ENCODE measurements at places on chromosomes 5 and 9.

GRCh38 chr5:164934039-164934438 lies 1428.6 kb downstream of the MAT2B start:
- DNase-seq = no peak

DNA sequence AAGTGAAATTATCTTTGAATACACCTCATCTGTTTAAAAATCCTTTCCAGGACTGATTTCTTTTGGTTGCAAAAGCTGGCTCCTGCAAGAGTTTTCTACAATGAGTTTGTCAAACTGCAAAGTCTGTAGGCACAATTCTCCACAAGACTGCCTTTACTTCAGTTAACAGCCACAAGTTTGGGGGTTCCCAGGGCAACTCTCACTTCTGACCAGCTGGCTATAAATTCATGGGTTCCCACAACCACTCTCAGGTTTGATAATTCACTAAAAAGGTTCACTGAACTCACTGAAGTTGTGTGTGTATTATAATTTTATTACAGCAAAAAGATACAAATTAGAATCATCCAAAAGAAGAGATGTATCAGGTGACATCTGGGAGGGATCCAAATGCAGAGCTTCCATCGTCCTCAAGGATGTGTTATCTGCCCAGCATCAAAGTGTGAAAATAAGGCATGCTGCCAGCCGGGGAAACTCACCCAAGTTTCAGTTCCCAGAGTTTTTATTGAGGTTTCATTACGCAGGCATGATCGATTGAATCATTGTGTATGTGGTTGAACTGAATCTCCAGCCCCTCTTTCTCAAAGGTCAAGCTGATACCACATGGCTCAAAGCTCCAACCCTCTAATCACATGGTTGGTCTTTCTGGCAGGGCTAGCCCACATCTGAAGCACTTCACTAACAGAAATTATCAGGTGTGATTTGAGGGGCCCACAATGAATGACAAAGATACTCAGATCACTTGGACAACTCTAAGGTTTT lies 19.0 kb upstream of the PSIP1 start:
- no peak for DNase-seq

GRCh38 chr9:129880654-129881546 lies 45.6 kb downstream of the USP20 start:
- DNase-seq = no peak

DNA sequence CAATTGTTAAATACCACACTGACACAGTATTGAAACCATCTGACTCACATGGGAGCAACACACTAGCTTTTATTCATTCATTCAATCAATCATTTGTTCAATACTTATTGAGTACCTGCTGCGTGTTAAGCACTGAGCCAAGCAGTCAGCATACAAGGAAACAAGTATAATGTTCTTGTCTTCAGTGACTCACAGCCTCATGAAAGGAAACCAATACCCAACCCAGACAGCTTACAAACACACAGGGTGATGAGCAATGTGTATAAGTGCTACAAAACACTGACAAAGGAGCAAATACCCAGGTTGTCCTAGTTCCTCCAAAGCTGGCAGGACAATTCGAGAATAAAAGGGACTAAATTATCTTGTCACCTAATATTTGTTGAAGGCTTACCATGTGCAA lies 67.6 kb upstream of the RASEF start:
- DNase-seq = no peak

DNA sequence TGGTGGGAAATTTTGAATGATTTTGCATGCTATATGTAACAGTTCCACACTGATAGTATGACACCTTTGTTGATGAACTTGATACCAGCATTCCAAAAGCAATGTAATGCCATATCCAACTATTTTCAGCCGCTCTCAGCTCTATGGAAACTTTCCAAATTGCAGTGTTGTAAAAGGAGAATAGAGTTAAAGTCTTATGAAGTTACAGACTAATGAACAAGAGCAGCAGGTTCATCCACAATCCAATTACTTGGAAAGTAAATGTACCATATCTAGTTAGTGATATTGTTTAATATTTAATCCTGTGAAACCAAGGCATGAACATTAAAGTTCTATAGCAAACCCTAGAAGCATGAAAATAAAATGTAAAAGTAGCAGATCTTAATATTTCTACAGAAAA lies 418.2 kb downstream of the TUSC1 start:
- DNase-seq = no peak

GRCh38 chr9:130172161-130172857 lies at the start of gene NCS1:
Gene NCS1 (plus strand): TSS chr9:130172404. CDS start chr9:130172664, 260 bp downstream.
- DNase-seq = peak; percentile 76

- no peak for DNase-seq
These were observed 40.8 kb downstream of the PRRC2B start for GRCh38 chr9:131434673-131435072.

DNA sequence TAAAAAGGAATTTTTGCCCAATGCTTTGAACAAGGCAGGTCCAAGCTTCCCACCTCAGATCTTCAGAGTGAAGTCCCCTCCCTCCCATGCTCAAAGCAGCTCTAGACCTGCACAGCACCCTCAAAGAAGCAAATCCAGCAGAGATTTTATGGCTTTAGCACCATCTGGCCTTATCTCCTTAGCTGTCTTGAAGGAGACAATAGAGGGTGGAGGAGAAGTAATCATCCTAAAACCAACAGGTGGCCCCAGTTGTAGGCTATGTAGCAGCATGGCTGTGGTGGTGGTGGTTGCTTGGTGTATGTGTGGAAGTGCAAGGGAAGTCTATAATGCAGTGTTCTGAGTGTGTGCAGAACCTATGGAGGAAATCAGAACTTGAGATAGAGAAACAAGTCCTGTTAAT lies 140.1 kb downstream of the GRIA1 start:
- no peak for DNase-seq

GRCh38 chr9:109001275-109001676 lies 12.0 kb downstream of the CTNNAL1 start:
- peak; percentile 50 for DNase-seq

- DNase-seq = no peak
These were observed 83.7 kb upstream of the SLC1A3 start for GRCh38 chr5:36522746-36523065.

DNA sequence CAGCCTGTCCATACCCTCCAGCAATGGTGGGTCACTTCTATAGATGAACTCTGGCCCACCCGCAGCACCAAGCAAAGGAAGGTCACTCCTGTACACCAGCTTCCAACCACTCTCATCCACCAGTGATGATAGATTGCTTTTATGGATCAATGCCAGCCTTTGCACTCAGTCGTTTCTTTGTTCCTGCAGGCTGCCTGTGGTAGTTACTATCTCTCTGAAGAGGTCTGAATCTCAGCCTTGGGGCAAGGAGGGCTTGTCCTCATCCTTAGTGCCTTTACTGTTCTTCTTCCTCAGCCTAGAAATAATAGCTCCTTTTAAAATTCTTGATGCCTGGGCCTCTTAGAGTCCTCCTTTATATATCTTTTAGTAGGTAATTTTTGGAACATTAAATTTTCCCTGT lies 100.8 kb downstream of the TMC1 start:
- DNase-seq = no peak

DNA sequence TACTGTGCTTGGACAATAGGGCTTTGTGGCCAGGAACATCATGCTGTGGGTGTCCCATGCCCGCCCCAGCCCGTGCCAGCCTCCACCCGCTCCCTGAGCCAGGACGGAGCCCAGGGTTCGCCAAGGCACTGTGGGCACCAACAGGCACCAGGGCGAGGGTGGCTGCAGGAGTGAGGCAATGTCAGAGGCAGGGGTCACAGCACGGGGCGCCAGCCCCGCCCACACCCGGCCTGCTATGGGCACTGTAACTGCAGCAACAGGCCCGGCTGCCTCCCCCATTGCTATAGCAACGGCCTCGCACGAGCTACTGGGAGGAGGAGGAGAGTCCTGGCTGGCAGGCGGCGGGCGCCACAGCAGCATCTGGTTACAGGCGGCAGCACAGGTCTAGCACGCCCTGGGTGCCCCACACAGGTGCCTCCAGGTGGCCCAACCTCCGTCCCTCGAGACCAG lies 2.5 kb downstream of the ABCA2 start:
- DNase-seq = no peak

DNA sequence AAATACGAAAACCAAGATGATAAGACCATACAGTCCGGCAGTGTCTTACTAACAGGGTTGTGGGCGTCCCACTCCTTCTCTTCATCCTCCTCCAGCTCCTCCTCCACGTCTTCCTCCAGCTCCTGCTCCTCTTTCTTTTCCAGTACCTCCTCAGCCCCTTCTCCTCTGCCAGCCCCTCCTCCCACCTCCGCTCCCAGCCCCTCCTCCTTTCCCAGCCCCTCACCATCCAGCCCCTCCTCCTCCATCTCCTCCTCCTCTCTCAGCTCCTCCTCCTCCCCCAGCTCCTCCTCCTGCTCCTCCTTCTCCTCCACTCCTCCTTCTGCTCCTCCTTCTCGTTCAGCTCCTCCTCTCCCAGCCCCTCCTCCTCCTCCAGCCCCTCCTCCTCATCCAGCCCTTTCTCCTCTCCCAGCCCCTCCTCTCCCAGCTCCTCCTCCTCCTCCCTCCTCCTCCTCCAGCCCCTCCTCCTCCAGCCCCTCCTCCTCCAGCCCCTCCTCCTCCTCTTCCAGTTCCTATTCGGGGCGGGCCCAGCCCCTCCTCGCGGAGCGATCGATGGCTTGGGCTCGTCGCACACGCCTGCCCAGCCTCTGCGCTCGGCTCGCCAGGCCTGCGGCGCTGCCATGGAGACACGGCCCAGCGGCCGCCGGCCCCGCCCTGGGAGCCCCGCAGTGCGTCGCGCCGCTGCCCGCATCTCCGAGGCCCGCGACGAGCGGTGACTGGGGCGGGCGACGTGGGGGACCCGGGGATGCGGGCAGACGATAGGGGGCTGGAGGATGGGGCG lies at the start of gene BRD3OS:
BRD3OS (plus strand) TSS at position 654 of the 778 bp plus-strand sequence. CDS start 1,267 bp downstream, outside the sequence.
- peak; percentile 90 for DNase-seq

DNA sequence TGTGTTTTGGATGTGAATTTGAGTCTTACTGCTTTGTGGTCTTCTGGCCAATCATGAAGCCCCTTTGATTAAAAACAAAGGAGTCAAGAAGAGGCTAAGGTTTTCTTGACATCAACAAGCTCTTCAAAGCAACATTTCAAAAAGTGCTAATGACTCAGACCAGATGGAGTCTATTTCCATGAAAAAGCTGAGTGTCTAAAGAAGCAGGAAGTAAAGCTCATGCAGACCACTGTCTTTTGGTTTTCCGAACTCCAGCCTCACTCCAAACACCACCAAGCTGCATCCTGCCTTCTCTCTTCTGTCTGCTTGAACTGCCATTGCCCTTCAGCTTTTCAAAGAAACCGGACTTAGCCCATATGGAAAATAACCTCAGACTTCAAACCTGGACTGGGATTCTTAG lies 115.2 kb downstream of the PRDM6 start:
- DNase-seq = no peak

DNA sequence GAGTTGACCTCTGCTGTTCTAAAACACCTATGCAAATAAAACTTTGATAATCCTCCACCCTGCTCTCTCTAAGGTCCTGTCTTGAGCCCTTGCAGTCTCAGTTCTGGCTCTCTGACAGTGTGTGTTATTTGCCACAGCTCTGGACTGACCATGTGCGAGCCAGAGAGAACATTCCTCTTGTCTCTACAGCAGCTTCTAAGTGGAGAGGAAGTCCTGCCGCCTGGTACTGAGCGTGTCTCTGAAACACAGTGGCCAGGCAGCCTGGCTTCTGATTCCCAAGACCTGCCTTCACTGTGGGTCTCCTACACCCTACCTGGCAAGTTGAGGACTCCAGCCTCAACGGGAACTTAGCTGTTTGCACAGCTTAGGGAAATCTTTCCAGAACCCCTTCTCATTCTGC lies 61.6 kb downstream of the ENTREP1 start:
- DNase-seq = no peak

DNA sequence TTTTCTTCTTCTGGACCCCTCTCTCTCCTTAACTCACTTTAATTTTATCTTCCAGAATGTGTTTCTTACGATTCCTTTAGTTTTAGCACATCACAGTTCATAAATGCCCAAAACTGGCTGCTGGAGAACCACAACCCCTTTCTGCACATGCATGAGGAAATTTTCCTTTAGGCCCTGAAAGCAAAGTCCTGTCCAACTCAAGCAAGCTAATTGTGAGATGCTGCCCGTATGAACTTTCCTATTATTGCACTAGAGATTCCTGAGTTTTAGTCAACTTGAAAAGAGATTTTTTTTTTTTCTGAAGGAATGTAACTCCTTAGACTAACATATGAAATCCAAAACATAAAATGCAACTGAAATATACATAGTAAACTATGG lies 52.1 kb upstream of the DAB2 start:
- no peak for DNase-seq

All from HTR-8/SVneo (cell line).